Kasumi-1 (cell line): ENCODE measurements at places on chromosomes 5 and 9.
A peak's percentile ranks its signal among the peaks of the same experiment; 100 is the strongest.

- peak; percentile 29 for DNase-seq
Observed at GRCh38 chr5:1511651-1512540, 11.9 kb downstream of the LPCAT1 start.

- DNase-seq = no peak
Observed at GRCh38 chr9:24045150-24045549, 219.1 kb upstream of the ELAVL2 start.

DNA sequence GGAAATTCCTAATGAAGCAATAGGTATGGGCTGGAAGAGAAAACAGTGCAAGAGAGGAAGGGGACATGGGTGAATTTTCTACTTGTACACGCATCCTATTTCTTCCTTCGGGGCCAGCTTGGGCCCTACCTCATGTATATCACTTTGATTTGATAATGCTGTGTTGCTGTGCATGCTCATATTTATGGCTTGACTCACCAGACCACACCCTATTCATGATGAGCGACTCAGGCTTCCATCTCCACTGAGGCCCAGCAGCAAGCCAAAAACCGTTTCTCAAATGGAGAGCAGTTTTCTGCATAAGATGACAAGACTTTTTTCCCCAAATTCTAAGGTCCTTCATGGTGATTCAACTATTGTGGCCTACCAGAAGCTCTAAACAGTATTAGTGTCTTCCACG lies 2039.1 kb upstream of the CDH9 start:
- no peak for DNase-seq

DNA sequence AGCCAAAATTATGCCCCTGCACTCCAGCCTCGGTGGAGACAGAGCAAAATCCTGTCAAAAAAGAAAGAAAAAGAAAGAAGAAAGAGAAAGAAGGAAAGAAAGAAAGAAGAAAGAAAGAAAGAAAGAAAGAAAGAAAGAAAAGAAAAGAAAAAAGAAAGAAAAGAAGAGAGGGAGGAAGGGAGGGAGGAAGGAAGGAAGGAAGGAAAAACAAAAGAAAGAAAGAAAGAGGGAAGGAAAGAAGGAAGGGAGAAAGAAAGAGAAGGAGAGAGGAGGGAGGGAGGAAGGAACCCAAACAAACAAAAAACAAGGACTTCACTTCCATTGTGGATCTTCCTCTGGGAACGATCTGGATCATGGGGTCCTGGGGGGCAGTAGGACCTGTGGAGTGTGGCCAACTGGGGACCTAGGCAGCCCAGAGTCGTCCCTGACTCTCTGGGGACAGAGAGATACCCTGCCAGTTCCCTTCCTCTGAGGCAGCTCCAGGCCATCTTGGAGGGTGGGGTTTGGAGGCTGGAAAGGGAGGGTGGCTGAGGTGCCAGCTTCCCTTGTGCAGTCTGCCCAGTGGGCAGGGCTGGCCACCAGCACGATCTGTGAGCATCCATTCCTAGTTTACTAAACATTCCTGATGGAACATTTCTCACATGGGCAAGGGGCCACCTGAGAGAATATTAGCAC lies 216.8 kb downstream of the PAX5 start:
- DNase-seq = no peak

DNA sequence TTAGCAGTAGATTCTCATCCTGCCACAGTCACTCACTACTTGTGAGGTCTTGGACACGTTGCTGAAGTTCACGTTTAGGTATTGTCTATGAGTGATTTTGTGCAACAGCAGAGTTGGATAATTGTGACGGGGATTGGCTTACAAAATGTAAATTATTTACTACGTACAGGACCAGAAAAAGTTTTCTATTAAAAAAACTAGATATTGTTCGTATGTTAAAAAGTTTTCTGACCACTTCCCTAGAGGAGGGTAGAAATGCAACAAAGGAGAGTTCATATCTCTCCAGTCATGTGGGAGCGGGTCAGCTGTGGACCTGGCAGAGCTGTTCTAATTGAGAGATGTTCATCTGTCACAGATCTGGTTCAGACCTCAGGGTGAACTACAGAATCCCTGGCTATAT lies 976.1 kb upstream of the NUDT12 start:
- no peak for DNase-seq

- no peak for DNase-seq
Observed at GRCh38 chr9:121350993-121351561, 19.0 kb downstream of the STOM start.

GRCh38 chr5:69046375-69046957 lies 47.3 kb upstream of the SLC30A5 start:
- DNase-seq = no peak

- DNase-seq = no peak
Observed at GRCh38 chr9:114156657-114157421, 1.5 kb downstream of the COL27A1 start.

- DNase-seq = no peak
Observed at GRCh38 chr5:2896371-2897275, 145.1 kb upstream of the IRX2 start.

DNA sequence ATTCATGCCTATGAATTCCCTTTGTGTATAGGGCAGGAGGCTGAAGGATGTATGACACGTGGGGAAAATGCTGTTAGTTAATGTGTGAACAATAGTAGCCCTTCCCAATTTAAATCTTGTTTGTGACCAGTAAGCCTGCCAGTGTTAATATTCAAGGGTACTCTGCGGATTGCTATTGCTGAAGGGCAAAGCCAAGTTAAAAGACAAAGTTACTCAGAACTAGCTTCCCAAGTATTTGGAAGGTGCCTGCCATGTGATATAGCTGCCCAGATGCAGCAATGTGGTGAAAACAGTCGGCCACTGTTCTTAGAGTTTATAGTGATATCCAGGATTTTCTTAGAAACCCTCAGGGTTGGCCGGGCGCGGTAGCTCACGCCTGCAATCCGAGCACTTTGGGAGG lies 34.6 kb downstream of the MARVELD2 start:
- DNase-seq = no peak

GRCh38 chr9:18658804-18659705 lies 185.1 kb downstream of the ADAMTSL1 start:
- DNase-seq = no peak

GRCh38 chr9:130992682-130993032 lies 16.3 kb upstream of the LAMC3 start:
- no peak for DNase-seq

- no peak for DNase-seq
Observed at GRCh38 chr9:131674425-131675421, 65.2 kb downstream of the RAPGEF1 start.

- DNase-seq = no peak
Observed at GRCh38 chr5:66658516-66658915, 62.3 kb downstream of the MAST4 start.

DNA sequence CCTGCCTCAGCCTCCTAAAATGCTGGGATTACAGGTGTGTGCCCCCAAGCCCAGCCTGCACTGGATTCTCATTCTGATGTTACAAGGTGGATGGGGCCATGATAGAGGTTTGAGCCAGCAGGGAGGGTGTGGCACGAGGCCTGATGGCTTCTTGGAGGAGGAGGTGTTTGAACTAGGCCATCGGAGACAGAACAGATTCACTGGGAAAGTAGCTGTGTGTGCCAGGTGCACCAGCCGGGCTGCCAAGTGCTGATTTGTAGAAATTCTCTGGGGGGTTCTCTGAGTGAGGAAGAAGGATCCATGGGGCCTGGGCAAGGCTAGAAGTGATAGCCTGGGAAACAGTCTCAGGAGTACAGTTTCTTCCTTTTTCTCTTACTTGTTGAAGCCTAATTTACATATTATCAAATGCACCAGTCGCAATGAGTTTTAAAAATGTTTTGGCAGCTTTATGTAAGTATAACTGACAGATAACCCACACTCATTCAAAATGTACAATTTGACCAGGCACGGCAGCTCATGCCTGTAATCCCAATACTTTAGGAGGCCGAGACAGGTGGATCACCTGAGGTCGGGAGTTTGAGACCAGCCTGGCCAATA lies 31.1 kb upstream of the STXBP1 start:
- DNase-seq = no peak

DNA sequence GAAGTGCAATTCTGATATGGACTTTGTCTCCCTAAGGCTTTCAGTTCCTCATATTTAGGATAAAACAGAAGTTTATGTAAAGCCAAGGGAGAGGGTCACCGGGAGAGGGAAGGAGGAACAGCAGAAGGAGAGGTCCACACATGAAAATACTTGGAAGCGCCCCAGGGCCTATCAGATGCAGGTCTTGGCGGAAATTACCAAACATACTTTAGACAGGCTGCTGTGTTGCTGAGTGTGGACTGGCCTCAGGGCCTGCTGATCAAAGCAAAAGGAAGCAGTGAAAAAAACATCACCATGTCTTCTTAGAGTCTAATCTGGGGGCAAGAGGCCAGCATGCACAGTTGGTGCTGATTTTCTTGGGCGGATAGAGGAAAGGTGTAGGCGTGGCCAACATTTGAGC lies 14.1 kb upstream of the NTRK2 start:
- DNase-seq = no peak

DNA sequence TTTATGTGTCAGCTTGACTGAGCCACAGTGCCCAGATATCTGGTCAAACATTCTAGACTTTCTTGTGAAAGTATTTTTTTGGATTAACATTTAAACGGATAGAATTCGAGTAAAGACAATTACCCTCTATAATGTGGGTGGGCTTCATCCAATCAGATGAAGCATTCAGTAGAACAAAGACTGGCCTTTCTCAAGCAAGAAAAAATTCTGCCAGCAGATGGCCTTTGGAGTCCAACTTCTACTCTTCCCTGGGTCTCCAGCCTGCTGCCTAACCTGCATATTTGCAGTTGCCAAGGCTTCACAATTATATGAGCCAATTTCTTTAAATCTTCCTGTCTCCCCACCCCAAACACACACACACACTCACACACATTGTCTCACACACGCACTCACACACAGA lies 86.4 kb downstream of the MED10 start:
- DNase-seq = peak; percentile 62

DNA sequence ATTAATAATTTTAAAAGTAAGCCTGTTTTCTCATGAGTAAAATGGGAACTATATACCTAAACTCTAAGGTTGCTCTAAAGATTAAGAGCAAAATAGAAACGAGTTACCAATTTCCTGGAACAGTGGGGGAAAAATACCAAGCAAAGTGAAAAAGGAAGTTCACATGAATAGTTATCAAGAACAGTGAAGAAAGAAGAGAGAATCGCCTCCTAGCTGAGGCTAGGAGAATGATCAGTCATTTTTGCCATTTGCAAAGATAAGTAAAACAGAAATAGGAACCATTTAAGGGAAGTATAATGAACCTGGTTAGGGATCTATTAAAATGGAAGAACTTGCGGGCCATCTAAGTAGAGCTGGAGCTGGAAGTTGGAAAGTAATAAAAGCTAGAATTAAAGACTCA lies 50.7 kb downstream of the P4HA2 start:
- DNase-seq = peak; percentile 85

GRCh38 chr5:151155775-151156506 lies 1.6 kb downstream of the ANXA6 start:
- DNase-seq = peak; percentile 66

DNA sequence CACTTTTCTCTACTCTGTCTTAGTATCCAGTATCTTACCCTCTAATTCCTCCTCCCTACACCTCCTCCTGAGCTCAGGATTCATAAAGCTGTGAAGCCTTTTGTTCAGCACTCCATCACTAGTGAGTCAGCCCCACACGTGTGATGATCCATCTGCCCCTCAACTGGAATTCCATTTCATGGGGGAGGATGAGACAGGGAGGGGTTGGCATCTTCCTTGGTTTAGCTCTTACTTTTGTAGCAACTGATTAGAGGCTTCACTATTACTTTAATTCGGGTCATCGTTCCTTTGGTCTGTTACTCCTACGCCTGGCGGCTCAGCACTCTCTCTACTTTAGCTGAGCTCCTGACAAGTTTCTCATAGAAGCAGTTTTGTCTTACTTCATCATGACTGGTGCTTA lies 11.8 kb downstream of the BTNL8 start:
- no peak for DNase-seq

DNA sequence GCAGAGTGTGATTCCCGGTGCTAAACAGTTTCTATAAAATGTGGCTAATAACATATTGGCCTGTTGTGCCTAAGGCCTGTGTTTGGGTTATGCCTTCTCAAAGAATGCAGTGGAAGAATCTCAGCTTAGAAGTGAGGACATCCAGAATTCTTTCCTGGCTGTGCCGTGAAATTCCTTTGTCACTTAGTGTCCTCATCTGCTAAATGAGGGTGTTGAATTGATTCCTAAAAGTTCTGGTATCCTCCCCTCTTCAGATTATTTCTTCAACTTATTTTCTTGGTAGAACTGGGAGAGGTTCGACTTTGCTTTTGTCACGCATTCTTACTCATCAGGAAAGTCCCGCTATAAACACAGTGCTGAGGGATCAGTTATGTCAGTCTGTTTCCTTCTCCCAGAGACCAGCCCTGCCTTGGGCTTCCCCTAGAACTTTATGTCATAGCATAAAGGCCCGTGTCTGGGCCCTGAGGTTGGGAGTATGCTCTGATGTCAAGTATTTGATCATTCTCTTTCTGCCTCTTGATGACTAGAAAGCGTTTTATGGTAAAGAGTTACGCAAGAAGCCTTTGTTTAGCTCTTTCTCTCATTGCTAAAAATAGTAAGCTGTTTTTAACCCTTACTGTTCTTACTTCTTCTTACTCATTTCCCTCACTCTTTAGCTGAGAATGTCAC lies 29.5 kb downstream of the MTAP start:
- DNase-seq = no peak

DNA sequence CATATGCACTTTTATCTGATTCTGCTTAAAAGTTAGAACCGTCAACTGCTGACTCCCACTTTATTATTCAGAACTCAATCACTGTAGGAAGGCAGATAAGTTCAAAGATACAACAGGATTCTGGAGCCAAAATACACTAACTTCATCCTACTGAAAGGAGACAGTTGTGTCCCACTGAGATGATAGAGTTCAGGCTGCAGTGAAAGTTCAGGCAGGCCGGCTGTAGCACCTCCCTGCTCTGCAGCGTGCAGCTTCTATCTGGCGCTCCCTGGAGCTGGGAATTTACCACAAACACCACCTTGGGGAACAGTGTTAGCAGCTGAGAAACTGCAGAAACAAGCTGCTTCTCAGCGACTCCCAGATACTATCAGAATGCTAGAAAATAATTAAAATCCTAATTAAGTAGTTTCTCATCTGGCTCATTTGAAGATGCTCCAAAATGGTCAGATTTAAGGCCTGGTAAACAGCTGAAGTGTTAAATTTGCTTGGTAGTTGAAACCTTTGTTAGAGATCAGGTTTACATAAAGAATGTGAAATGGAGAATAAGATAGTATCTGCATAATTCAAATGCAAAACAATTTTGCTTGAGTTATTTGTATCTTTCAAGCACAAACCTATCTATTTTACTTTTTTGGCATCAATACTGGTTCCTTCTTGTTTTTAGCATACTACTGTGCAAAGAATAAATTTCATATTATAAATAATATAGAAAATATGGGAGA lies 52.3 kb upstream of the CNTLN start:
- DNase-seq = no peak

DNA sequence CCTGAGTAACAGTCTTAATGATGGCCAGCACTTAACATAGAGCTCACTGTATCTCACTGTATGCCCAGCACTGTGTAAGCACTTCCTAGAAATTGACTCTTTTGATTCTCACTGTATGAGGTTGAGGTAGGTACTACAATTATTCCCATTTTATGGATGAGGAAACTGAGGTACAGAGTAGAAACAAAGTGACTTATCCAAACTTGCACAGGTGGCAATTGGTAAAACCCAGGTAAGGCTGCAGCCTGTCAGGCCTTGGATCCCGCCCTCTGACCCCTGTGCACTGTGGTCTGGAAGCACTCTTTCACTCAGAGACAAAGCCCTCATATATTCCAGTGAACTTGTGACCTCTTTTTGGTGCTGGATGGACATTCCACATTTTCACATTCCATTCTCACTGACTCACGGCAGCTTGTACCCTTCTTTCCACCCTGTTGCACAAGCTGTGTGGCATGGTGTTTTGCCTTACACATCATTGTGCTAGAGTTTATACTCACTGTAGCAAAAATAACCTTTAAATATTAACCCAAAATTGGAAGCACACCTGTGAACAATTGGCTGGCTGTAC lies 21.7 kb downstream of the ANKRD55 start:
- DNase-seq = no peak
